Heart left ventricle (tissue), 16 donors: ENCODE measurements at places on chromosomes 5 and 9. TPM values are rescaled to one million over a fixed set of nuclear protein-coding genes. Genes with fewer than 3 reads are reported as not detected.

DNA sequence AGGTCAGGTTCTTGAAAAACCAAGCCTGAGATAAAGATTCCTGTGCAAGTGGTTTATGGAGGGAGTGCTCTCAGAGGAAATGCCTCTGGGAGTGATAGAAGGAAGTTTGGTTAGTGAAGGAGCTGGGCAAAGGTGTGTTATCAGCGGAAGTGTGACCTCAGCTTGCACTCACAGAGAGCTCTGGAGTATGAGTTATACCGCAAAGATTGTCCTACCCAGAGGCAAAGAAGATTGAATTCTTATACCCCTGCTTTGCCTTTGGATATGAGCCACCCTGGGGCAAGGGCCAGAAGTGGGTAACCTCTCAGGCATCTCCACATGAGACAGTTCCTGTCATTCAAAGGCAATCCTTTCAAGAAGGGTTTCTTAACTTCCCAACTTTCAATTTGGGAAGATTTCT, 145.6 kb downstream of the MUSK start:
- no peaks in the 10 kb centered on the region for H3K36me3 ChIP-seq
- no peak overlapping the region for H3K4me3 ChIP-seq
- H3K27ac ChIP-seq: no peak overlapping the region
- no peaks in the 10 kb centered on the region for H3K4me1 ChIP-seq
- H3K27me3 ChIP-seq: no peaks in the 10 kb centered on the region

GRCh38 chr5:119930490-119930889, 301.1 kb downstream of the FAM170A start:
- no peaks in the 10 kb centered on the region for H3K27me3 ChIP-seq
- H3K27ac ChIP-seq: no peak overlapping the region
- H3K4me3 ChIP-seq: no peak overlapping the region

DNA sequence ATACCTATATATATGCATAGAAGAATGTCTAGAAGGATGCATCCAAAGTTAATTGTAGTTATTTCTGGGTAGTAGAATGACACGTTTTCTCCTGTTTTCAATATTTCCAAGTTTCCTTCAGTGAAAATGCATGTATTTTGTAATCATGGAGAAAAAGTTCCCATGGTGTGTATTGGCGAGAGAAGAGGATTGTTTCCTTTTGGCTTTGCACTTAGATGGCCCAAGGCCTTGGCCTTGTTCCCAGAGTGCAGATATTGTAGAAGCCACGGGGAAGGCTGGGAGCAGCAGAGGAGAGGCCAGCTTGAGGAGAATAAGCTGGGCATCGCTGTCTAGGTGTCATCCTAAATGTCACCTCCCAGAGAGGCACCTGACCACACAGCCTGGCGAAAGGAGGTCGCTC, 44.0 kb downstream of the IRF1 start:
- no peaks in the 10 kb centered on the region for H3K27me3 ChIP-seq
- peaks cover 69% of the 10 kb centered on the region for H3K4me1 ChIP-seq
- H3K4me3 ChIP-seq: no peak overlapping the region
- no peaks in the 10 kb centered on the region for H3K36me3 ChIP-seq

The ELAVL2 gene
- not detected for polyA plus RNA-seq

The MCTP1 gene
- polyA plus RNA-seq: 5.4 TPM

The N4BP3 gene
- polyA plus RNA-seq: 4.6 TPM

The ANKRD34B gene
- polyA plus RNA-seq: not detected
